ENCODE measurements at places on chromosomes 13 and 19.

GRCh38 chr19:20482721-20483120 is 82.9 kb downstream of the ZNF737 start:
- peak; percentile 12 for DNase-seq

DNA sequence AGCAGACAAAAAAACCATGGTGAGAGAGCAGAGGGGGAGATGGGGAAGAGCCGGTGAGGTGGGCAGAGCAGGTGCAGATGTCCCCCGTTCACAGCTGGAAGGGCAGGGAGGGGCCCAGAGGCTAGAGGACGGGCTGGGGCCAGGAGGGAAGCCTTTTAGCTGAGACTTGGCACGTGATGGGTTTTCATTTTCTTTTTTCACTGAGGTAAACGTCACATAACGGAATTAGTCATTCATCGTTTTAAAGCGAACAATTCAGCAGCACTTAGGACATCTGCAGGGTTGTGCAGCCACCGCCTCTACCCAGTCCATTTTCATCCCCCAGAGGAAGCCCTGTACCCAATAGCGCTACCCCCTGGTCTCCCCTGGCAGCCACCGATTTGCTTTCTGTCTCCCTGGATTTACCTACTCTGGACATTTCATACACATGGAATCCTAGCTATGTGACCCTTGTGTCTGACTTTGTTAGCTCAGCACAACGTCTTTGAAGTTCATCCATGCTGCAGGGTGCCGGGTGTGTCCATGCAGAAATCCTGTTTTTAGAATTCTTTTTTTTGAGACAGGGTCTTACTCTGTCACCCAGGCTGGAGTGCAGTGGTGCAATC is 16.0 kb upstream of the EMC10 start:
- no peak for DNase-seq

DNA sequence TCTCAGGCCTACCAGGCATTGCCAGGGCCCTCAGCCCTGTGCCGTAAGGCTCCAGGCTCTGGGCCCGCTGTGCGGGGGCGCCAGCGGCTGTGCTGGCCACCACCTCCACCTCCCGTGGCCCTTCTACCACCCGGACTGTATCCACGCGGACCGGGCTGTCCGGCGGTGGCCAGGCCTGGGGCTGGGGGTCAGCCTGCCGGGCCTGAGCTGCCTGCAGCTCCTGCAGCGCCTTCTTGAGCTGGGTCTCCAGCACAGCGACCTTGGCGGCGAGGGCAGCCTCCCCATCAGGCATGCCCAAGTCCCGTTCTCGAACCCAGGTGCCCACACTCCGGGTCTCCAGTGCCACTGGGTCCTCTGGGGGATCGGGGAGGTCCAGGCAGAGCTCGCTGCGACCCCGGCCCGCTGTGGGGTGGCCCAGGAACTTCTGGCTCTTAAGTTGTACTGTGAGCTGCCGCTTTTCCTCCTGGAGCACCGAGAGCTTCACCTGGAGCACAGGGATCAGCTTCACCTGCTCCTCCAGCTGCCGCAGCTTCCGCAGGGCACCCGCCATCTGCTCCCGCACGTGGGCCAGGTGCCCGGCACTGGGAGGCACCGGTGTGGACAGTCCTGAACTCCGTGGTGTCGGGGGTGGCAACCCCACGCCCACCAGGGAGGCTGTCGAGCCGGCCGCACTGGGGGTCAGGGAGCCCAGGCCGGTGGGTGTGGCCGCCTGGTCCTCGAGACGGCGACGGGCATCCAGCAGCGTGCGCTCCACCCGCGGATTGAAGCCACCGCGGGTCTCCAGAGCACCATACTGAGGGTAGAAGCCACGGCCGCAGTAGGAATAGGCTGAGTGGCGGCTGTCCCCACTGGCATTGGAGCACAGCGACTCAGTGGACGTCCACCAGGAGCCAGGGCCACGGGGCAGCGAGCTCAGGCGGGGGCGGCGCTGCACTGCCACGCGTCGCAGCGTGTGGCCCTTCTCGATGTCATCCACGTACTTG is 4.1 kb downstream of the KANK2 start:
- no peak for DNase-seq

DNA sequence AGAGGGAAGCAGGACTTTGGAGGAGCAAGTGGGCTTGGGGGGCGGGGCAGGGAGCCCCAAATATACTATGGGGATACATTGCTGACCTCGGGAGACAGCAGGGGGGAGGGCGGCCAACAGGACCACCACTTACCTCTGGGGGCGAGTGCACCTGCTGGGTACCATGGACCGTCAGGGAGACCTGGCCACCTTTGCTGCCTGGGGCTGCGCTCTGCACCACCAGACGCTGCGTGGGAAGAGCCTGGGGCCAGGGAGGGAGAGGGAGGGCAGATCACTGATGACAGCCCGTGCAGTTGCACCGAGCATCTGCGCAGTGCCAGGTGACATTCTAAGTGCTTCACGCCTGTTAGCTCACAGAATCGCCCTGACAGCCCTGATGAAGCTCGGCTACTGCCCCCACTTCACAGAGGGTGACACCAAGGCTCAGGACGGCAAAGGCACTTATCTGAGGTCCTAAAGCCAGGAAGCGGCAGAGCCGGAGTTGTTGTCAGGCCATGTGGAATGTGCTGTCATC is 24.1 kb downstream of the RFX1 start:
- no peak for DNase-seq

- DNase-seq, result no peak
Measured at GRCh38 chr13:36431204-36432105, 840 bp upstream of the CCNA1 start.

- DNase-seq, result peak; percentile 74
Measured at GRCh38 chr19:49469828-49470614, 4.0 kb upstream of the FLT3LG start.

DNA sequence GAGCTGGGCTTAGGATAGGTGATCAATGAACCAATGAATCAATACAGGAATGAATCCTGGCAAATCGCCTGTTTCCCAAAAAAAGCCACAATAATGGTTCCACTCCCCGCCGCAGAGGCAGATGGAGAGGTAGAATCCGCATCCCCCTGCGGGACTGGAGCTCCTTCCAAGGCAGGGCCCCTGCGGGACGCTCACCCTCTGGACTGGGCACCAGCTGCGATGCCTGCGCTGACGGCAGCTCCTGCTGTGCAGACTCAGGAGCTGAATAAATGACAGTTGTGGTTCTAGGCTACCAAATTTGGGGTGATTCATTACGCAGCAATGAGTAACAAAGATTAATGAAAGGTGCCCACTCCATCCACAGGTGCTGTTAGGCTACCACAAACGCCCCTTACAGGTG is 8.8 kb upstream of the CDC34 start:
- DNase-seq, result no peak

DNA sequence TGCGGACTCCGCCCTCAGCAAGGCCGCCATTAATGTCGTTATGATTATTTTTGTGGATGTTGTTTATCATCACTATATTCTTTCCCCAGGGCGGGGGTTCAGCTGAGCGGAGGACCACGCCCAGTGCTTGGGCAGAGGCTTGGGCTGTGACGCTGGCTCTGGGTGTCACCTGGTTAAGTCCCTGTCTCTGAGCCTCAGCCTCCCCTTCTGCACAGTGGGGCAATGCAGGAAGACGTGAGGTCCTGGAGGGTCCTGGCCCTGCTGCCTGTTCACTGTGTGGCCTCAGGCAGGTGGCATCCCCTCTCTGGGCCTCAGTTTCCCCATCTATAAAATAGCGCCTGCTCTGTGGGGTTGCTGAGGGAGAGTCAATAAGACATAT is 32.5 kb downstream of the NFIC start:
- DNase-seq, result no peak

GRCh38 chr13:51154029-51154555 is 43.0 kb upstream of the C13orf42 start:
- DNase-seq, result no peak

GRCh38 chr13:96082640-96083039 is 7.3 kb upstream of the HS6ST3 start:
- no peak for DNase-seq

- DNase-seq, result no peak
Measured at GRCh38 chr13:68851026-68851425, 1256.6 kb upstream of the ATXN8OS start.

GRCh38 chr13:101065329-101065728 is 351.0 kb downstream of the NALCN start:
- no peak for DNase-seq
